CD4-positive, alpha-beta T cell treated with Interleukin-15 for 4 hours (primary cell): ENCODE measurements at places on chromosomes 3 and 15.
A peak's percentile ranks its signal among the peaks of the same experiment; 100 is the strongest.

GRCh38 chr15:44490622-44491021 lies 46.3 kb upstream of the EIF3J start:
- no peak for DNase-seq

- DNase-seq: no peak
Measured at GRCh38 chr3:169390271-169390670, 273.2 kb downstream of the MECOM start.

- no peak for DNase-seq
Measured at GRCh38 chr3:132461544-132461943, 44.2 kb downstream of the DNAJC13 start.

- no peak for DNase-seq
Measured at GRCh38 chr3:172700256-172700655, 10.6 kb downstream of the NCEH1 start.

DNA sequence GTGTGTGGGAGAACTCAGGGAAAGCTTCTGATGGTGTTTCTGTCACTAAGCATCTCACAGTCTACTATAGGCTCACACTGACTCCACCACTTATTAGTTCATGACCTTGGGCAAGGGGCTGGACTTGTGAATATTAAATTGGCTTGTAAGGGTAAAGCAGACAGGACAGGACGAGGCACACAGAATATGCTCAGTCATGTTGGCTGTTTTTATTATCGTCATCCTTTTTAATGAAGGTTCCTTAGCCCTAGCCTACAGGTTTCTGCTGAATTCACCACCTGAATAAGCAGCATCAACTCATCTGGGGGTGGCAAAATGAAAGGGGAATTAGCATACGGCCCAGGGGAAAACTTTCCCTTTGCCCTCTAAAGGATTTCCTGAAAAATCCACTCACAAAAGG lies 39.6 kb upstream of the LIPC start:
- DNase-seq: no peak

DNA sequence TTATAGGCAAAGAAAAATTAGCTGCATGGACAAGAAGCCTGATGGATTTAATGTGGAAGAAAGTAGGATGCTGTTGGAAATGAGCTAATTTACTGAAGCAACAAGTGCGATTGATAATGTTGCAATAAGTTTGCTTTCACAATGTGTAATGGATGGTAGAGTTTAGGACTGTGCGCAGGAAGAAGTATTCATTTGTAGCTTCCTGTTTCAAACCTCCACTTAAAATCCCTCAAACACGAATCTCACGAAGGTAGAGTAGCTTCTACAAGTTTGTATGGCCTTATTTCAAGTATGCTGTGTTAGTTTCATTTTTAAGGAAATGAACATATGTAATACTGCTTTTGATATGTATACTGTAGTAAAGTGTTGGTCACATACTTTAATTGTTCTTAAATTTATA lies 42.3 kb downstream of the KCNH8 start:
- DNase-seq: no peak

DNA sequence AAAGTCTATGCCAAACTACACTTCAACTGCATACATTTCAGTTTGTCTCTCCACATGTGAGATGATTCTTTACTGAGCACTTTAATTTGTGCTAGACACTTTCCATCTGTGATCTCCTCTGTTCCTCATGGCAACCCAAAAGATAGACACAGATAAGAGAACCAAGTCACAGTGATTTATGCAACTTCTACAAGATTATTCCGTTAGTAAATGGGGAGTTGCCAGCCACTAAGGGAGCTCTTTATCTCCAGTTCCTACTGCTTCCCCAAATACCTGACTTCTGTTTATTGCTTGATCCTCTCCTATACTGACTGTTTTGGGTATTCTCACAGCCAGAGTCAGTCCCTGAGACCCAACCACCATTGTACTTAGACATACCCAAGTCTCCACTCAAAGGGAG lies 24.1 kb upstream of the AKAP13 start:
- no peak for DNase-seq

- no peak for DNase-seq
Measured at GRCh38 chr3:127758013-127758412, 64.3 kb downstream of the MGLL start.

DNA sequence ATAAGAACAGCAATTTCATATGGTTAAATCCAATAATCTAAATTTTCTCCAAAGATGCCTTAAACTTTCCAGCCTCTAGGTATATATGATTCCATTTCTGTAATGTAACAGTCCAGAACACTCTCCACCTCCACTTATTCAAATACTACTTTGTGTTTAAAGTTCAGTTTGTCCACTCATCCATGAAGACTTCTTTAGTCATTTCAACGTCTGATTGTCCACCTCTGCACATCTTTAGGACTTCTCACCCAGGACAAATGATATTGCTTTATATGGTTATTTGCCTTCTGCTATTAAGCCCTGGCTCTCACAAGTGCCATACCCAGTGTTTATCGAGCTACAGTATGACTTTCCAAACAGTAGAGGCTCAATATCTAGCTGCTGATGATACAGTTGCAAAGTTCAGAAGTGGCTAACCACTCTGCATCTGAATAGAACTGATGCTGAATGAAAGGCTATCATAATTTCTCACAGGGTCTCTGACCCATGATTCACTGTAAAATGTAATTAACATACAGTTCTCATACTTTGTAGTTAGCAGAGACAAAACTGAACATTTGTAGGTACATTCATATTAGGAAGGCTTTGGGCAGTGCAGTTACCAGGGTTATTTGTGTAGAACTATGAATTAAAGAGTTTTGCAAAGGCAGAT lies 93.7 kb upstream of the MBNL1 start:
- DNase-seq: no peak

DNA sequence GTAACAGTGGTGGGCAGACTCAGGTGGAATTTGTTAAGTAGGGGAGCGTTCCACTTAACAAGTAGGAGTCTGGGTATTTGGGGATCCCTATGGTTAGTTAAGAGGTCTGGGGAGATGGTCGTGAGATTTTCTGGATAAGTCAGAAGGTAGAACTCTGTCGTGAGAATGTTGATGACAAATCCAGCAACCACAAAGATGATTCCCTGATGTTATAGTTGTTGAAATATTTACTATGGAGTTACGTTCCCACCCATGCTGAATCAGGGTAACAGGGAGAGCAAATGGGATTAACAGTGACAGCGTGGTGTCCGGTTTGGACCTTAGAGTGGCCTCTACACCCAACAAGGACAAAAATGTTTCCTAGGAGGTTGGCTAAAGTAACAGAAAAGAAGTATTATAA lies 110.8 kb downstream of the MFSD1 start:
- DNase-seq: no peak

GRCh38 chr3:181921220-181921619 lies 209.5 kb downstream of the SOX2 start:
- no peak for DNase-seq

- DNase-seq: no peak
Measured at GRCh38 chr3:153767601-153768560, 353.3 kb upstream of the ARHGEF26 start.

- no peak for DNase-seq
Measured at GRCh38 chr15:83295417-83295816, 11.0 kb upstream of the BNC1 start.

DNA sequence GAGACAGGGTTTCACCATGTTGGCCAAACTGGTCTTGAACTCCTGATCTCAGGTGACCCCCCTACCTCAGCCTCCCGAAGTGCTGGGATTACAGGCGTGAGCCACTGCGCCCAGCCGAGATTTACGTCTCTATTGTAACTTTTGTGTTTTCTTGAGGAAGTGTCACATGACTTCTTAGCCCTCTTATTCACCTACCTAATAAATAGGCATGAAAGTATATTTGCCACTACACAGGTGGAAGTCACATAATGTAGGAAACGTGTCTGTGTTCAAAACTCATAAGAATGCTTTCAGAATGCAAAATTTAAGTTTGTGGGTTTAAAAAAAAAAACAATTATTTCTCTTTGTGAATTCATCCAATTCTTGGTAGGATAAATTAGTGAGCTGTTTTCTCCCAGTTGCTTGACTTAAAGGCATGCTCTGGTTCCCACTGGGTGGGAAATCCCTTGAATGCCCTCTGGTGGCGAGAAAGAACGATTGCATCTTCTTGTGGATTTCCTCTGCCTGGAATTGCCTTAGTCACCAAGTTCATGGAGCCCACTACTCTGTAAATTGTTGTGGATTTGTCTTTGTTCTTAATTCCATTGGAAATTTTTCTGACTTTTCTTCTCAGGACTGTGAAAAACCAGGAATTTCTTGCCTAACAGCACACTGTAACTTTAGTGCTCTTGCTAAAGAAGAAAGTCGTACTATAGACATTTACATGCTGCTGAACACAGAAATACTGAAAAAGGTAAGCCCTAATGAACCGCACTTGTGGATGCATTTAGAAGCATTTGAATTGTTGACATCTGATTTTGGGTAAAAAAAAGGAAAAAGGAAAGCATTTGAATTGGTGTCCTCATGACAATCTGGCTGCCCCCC lies 82.2 kb upstream of the CTDSPL start:
- peak; percentile 28 for DNase-seq

DNA sequence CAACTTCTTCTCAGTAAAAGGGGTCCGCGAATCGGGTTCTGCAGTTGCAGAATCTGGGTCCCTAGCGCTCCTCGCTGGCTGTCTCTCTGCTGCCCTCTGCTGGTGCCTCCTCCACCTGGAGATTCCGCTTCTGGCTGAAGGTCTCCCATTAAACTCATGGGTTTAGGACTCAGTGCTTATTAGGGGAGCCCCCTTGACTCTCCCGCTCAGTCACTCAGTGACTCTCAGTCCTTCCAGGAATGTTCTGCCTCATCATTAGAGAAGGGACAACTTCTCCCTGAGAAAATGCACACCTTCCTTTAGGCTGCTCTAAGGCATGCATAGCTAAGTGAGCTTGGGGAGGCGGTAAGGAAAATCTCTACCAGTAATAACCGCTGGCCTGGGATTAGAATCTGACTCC lies 7.1 kb downstream of the CPN2 start:
- DNase-seq: peak; percentile 69

- DNase-seq: no peak
Measured at GRCh38 chr3:113266738-113267137, 55.4 kb downstream of the BOC start.

DNA sequence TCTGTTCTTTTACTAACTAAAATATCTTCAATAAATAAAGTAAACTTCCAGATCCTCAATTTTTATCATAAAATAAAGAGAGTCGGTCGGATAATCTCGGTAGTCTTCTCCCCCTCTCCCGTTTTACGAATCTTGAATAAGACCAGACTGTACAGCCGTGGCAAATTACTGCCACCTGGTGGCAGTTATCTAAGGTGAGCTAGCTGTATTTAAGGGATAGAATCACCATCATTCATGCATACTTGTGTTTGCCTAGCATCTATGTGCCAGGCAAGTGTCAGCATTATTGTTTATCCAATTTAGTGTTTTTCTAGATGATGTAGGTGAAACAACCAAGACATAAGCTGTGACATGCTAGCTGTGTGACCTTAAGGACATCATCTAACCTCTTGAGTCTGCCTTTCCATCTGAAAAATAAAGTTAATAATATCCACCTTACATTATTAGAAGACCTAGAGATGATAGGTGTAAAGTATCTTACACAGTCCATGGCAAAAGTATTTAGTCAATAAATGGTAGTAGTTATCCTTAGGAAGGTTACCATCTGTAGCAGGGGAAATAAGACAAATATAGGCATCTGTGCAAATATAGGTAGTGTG lies 21.3 kb downstream of the DUT start:
- DNase-seq: peak; percentile 58

DNA sequence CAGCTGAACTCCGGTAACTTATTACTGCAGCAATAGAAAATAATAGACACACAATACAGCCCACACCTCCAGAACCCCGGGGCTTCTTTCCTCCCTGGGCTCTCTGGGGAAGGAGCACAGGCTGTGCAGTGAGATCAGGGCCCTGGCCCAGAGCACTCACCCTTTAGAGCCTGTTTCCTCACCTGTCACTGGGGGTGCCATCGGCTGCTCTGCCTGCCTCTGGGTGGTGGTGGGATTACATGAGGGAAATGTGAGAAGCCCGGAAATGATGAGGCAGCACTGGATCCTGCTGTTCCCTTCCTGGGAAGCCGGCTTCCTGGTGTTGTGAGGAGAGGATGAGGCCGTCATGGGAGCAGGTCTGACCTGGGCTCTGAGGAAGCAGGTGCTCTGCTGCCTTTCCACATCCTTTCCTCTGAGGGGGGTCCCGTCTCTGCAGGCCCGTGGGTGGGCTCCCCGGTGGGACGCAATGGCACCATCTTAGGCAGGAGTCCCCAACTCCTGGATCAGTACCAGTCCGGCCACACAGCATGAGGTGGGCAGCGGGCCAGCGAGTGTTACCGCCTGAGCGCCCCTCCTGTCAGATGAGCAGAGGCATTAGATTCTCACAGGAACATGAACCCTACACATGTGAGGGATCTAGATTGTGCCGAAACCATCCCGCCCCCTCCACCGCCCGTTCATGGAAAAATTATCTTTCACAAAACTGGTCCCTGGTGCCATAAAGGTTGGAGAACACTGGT lies 220.9 kb upstream of the CTDSPL start:
- no peak for DNase-seq

DNA sequence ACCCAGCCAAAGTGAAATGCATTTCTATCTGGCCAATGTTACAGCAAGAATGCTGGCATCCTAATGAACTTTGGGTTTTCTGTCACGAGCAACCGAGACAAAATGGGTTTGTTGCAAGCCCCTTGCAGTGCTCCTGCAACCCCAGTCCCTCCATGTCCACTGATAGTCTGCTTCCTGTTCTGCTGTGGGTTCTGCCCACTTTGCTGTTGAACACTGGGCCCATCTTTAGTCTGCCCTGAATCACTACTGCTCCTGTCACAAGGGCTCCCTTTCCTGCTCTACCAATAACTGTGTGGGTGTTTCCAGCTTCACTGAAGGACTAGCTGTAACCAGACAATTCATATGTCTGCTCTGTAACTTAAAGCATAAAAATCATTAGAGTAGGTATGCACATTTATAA lies 12.7 kb upstream of the OXSR1 start:
- DNase-seq: no peak

GRCh38 chr3:12926660-12927059 lies 85.3 kb upstream of the RPL32 start:
- DNase-seq: no peak

DNA sequence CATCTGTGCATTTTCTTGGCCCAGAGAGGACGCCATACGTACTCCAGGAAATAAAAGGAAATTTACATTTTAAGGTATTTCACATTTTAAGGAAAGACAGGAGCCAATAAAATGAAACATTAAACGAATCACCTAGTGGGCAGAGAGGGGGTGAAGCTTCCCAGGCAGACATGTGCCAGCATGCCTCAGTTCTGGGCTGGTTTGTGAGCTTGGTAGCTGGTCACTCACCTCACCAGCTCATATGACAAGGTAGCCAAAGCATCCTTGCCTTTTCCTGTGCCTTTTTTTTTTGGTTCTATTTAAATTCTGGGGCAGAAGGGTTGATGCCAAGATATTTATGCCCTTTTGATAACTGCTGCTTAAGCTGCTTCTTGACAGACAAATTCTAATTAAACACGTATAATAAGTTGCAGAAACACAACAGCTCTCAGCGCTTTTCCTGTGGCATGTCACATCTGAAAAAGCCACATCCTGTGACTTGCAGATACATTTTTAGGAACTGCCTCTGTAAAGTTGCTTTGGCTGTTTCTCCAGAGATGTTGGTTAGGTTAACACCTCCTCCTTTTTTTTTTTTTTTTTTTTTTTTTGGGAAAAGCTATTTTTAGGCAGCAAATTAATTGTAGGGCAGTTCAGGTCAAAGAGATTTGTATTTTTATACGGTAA lies 218.6 kb downstream of the PDCD6IP start:
- DNase-seq: peak; percentile 21

- no peak for DNase-seq
Measured at GRCh38 chr3:46857485-46858341, 5.5 kb downstream of the MYL3 start.

GRCh38 chr3:196632046-196632751 lies 7.3 kb upstream of the NRROS start:
- peak; percentile 90 for DNase-seq

- no peak for DNase-seq
Measured at GRCh38 chr15:58555162-58556027, 123.6 kb downstream of the LIPC start.

GRCh38 chr3:69738315-69738714 lies 949 bp upstream of the MITF start:
- DNase-seq: no peak
